Fibroblast of the aortic adventitia (primary cell): ENCODE measurements at places on chromosomes 4 and X.

DNA sequence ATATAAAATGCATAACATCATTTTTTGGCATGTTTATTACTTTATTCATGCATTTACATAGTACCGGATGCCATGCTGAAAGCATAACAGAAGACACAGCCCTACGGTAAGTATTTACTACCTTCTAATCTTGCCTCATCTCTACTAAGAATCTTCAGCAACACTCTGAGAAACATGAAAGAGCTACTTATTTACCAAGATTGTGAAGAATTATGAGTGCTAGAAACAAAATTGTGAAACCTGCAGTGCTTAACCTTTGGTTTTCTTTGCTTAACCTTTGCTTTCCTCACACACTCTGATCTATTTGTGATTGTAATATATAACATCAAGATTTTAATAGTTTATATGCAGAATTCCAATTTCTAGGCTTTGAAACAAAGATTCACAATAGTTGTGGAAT lies 7.4 kb downstream of the ANTXR2 start:
- no peak for DNase-seq

DNA sequence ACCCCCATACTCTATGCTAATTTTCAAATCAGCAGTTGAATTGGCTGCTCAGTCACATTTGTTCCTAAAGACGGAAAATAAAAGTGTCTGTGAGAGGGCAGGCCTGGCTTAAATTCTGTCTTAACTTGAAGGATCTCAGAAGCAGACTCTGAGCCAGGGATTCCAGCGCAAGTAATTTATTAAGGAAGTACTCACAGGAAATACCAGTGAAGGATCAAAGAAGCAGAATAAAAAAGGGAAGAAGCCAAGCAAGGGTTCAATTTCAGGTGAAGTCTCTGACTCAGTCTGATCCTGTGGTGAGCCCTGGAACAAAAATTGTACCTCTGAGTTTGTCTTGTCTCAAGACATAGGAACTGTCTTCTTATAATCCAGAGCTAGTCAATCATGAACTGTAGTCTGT lies 52.2 kb downstream of the IL1RAPL1 start:
- peak; percentile 12 for DNase-seq

DNA sequence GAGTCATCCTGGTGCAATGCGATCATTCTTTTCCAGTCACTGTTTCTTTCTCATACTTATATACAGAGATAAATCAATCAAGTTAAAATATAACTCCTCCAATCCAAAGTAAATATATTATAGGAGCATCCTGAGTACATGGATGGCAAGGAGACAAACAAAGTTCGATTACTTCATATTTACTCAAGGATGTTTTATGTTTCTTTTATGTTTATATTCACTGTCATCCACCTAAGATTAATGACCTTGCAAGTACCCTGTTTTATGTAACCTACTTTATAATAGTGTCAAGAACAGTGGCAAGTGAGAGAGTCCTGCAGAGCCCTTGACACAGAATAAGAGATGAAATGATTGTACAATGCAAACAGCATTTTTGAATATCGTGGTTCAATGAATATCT lies at the start of gene UGT2B11:
Gene UGT2B11, minus strand, starts transcription at position 33 of the 400 bp plus-strand sequence. Its CDS starts 26 bp downstream, at position 7.
- no peak for DNase-seq

GRCh38 chr4:103372002-103372558 lies 173.9 kb upstream of the CENPE start:
- DNase-seq = peak; percentile 33

DNA sequence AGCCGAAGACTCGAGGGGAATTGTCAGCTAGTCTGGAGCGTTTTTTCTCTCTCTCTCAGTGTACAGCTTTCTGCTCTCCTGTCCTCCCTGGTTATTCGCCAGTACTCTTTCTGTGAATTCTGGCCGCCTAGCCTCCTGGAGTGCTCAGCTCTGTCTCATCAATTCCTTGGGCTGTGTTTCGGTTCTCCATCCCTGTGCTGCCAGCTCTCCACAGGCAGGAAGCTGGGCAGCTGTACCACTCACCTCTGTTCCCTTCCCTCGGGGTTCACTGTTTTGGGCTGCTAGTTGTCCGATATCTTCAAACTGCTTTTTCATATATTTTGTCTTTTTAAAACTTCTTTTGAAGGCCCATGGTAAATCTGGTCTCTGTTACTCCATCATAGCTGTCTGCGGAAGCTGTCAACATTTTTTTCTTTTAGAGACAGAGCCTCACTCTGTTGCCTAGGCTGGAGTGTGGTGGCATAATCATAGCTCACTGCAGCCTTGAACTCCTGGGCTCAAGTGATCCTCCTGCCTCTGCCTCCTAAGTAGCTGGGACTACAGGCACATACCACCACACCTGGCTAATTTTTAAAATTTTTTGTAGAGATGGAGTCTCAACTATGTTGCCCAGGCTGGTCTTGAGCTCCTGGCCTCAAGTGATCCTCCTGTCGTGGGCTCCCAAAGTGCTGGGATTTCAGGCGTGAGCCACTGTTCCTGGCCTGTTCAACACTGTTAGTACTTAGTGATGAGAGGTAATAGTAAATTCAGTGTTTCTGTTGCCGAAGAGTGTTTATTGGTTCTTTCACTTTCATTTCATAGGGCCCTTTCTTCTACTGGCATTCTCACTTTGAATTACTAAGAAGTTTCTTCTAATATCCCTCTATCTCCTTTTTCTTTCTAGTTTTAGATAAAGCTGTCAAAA lies 18.6 kb downstream of the ZCCHC4 start:
- DNase-seq = peak; percentile 28

- peak; percentile 32 for DNase-seq
These were observed 88.9 kb downstream of the RS1 start for GRCh38 chrX:18582910-18583493.

- no peak for DNase-seq
These were observed 42.6 kb upstream of the PPP2R3B start for GRCh38 chrX:429266-429825.

DNA sequence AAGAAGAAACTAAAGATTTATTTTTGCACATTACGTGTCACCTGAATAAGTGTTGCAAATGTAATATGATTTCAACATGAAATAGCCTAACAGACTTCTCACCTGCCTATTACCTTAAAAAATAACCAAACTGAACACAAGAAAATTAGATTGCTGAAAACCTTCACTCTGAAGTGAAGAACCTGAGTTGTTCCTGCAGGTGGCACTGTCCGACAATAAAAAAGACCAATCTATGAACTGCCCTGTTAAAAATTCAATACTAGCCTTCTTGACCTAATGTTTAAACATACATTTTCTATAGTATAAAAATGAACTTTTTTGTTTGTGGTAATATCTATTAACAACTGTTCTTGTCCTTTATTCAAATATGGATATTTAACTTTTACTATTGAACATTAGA lies 69.2 kb upstream of the PNPLA4 start:
- peak; percentile 21 for DNase-seq

DNA sequence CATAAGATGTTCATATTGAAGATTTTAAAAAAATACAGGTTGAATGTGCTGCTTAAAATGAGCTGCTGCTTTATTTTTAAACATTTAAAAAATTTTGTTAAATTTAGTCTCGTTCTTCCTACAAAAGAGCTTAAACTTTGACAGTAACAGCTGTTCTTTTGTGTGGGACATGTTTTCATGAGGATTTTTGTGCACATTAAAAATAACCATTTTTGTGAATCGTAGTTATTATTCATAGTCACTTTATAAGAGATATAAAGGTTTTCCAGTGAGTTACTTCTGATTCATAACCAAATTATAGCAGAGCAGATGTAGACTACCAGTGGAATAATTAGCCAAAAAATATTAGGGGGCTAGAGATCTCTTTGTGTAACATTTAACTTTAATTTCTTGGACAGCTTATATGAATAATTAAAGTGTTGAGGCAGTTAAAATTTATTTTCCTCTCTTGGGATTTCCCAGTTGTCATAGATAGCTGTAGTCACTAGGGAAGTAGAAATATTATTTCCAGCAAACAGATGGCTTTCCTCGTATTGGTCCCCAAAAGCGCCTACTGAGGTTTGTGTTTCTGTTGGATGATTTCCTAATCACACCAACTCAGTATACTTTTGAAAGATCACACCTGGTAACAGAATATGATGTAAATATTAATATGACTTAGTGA lies 24.2 kb downstream of the RBPJ start:
- DNase-seq = no peak

DNA sequence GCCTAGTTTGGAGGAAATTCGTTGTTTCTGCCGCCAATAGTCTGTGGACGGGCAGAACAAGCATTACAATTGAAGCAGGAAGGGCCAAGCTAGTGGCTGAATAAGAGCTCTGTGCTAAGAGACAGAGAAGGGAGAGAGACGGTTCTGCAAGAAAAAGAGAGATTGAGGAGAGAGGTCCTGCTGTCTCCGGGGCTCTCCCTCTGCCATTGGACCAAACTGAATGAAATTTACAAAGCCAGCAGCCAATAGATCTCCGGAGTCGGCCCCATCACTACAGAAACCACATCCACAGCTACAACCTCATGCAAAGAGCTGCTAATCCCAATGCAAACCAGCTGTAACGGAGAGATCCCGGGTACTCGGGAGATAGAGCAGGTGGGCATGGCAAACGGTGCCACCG lies at the start of gene NLGN4X:
Gene NLGN4X, minus strand, starts transcription at position 148 of the 400 bp plus-strand sequence. CDS start 77,401 bp downstream, outside the sequence.
- no peak for DNase-seq
